Left kidney (tissue), 8 donors: ENCODE measurements at places on chromosomes 6 and 20.

DNA sequence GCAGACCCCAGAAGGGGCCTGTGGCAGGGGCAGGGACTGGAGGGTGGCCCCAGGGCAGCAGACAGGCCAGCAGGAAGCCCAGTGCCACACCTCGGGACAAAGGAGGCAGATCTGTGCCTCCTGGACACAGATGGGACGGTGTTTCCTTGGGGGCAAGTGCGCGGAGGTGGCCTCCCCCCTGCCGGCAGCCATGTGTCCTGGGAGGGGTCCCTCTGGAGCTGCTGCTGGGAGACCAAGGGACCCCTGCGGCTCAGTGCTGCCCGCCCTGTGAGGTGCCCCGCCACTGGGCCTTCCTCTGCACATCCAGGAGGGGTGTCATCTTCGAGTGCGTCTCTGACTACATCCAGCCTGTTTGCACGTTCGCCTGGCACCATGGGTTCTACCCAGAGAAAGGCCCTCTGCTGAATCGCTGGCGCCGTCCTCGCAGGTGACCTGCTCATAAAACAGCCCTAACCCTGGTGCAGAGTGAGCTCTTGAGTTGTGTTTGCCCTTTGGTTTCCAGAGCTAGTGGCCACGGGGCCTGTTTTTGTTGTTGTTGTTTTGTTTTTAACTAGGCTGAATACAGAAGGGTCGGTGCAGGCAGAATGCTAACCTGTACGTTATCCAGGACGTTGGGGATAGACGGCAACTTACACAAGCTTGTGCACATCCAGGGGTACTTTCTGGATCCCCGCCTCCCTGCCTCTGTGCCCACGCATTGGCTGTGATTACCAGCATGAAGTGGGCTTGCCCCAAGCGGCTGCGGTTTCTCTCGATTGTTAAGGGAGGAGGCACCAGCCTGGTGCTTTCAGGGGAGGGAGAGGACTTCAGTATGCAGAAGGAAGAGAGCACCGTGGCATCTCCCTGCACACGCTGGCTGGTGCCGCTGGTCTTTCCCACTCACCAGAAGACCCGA, 1.3 kb upstream of the KCNQ2 start:
- no peak for DNase-seq

DNA sequence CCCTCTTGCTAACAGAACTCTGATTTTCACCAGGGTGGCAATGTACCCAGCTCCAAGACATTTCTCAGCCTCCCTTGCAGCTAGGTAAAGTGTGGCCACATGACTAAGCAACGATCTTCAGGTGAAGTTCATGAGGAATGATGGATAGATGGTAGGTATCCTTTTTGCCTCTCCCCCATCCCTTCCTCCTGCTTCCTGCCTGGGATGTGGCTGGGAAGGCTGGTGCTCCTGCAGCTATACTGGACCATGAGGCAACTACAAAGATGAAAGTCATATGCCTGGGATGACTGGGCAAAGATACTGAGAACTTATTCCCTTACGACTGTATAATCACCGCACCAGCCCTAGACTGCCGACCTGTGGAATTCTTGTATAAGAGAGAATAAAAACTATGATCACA, 13.4 kb downstream of the ZNF335 start:
- DNase-seq: no peak

DNA sequence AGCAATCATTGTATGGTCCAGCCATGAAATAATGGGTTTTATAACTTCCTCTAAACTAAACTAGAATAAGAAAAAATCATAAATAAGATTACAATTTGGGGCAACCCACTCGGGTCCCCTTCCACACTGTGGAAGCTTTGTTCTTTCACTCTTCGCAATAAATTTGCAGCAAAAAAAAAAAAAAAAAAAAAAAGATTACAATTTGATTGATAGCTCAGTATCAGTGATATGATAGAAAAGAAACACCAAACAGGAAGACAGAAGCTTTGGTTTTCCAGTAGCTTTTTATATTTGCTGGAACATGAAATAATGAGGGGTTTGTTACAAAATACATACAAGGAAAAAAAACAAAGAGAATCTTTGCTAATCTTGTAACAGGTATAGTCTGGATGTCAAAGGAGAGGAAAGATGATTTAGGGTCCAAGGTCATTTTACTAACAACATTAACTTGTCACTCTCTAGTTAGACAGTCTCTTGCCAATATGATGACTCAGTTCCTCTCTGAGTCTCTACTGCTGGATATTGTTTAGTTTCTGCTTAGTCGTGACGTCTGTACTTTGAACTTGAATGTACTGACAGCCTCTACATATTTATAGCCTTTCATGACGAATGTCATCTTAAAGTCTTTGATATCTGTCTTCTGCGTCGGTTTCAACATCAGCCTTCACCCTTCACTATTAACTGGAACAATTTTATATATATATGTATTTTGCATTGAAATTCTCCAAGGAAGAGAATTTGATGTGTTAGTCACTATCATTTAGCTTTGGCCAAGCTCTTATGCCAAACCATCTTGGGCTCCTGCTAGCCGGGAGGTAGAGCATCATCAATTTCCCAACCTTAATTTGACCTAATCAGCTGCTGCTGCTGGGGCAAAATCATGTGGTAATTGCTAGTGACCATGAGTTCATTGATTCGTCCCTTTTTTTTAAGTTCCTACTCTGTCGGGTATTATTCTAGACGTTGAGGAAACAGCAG, 213.1 kb upstream of the STXBP5 start:
- no peak for DNase-seq

DNA sequence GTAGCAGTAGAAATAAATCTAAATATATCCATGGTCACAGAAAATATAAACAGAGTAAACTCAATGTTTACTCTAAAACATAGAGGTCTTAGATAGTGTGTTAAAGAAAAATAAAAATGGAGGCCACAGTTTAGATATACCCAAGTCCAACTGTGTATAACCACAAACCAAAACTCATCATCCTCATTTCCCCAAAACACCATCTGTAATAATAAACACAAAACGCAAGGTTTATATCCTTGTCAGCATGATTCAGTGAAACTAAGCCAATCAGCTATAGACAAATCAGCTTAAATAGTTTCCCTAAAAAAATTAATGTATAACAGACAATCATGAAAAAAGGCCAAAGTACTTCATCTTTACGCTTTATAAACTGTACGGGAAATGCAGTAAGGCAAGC, 2.7 kb upstream of the HACE1 start:
- DNase-seq: no peak

DNA sequence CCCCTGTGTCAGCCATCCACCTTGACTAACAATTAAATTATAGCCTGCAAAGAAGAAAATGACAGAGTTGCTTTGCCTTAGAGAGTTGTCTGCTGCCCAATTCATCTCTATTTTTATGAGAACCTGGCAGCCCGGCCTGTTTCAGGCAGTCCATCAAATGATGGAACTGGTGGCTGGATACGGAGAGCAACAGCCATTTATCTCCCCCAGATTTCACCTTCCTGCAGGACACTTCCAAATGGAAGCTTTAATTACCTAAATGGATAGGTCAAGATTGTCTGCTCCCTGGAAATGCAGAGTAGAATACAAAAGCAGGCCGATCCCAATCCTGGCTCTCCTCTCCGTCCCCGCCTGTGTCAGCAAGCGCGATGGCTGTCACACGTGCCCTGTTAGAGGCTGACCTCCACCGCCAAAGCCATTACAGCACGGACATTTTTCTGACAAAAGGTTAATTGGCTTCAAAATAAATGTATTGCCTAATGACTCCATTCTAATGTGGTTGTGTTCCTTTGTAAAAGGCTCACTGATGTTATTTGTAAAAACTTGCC, 86.7 kb downstream of the PACRG start:
- no peak for DNase-seq

GRCh38 chr6:125857846-125858245, 67.1 kb downstream of the NCOA7 start:
- no peak for DNase-seq

DNA sequence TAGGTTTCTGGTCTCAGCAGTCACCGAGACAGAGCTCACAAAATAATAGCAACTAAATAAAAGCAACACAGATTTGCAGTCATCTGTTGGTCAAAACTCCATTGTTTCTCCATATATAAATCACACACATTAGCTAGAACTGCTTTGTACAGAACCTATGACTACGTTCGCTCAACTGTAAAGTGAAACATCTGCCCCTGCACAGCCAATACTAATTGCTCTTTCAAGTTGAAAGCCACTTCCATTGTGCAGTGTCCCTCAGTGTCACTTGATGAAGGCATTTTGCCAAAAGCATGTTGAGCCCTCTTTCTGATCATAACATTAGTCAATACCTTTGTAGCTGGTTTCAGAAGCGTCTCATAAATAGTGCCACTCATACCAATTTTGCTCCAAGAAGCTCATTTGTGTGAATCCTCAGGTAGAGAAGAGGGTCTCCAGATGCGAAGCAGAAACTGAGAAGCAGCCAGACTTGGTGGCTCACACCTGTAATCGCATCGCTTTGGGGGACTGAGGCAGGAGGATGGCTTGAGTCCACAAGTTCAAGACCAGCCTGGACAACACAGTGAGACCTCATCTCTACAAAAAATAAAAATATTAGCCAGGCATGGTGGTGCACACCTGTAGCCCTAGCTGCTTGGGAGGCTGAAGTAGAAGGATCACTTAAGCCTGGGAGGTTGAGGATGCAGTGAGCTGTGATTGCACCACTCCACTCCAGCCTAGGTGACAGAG, 68.9 kb downstream of the PERP start:
- no peak for DNase-seq

DNA sequence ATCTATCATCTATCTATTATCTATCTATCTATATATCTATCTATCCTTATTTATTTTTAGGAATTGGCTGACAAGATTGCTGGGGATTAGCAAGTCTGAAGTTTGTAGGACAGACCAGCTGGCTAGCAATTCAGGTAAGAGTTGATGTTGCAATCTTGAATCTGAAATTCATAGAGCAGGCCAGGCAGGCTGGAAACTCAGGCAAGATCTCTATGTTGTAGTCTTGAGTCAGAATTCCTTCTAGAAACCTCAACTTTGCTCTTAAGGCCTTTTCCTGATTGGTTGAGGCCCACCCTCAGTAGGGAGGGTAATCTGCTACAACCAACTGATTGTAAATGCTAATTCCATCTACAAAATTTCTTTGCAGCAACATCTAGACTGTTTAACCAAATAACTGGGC, 19.2 kb downstream of the MAPK13 start:
- DNase-seq: no peak

DNA sequence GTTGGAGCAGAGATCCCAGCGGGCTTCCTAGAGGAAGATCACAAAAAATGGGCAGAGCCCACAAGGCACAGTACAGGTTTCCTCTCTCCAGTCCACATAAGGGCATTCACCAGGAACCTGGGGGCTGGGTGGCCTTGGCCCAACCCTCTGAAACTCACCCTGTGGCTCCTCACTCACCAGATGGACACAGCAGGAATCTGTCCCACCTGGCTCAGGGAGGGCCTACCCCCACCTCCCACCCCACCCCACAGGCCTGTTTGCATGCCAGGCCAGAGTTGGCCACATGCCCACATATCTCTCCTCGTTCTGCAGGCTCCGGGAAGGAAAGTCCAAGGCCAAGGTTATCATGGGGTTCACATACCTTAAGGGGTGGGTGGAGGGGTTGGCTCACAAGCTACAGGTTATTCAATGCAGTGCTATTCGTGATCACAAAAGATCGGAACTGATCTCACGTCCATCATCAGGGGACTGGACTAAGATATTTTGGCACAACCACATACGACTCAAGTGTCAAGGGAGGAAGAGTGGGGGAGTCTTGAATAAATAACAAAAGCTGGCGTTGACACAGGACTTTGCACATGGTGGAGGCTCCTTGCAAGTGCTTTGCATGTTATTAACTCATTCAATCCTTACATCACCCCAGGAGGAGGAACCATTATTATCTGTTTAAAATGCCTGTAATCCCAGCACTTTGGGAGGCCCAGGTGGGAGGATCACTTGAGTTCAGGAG, 13.0 kb downstream of the RIPOR3 start:
- DNase-seq: no peak

GRCh38 chr6:127514773-127515227, 4.3 kb downstream of the MTCL3 start:
- DNase-seq: peak; percentile 47

- DNase-seq: no peak
These were observed 214.5 kb downstream of the TAF4 start for GRCh38 chr20:61850926-61851900.

DNA sequence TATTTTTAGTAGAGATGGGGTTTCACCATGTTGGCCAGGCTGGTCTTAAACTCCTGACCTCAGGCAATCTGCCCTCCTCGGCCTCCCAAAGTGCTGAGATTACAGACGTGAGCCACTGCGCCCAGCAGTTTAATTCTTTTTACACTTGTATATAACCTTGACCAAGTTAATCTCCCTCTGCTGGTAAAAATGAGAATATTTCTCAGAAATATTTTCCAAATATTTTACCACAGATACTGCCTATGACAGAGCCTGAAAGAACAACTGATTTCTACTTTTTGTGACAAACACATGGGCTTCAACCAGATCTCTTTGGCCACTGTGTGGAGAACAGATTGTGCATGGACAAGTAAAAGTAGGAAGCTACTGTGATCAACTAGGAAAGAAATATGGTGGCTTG, 21.2 kb upstream of the NHSL1 start:
- DNase-seq: no peak

GRCh38 chr6:108521616-108522107, 39.1 kb upstream of the FOXO3 start:
- DNase-seq: no peak

- no peak for DNase-seq
These were observed 598 bp downstream of the OGFR start for GRCh38 chr20:62805155-62805710.

DNA sequence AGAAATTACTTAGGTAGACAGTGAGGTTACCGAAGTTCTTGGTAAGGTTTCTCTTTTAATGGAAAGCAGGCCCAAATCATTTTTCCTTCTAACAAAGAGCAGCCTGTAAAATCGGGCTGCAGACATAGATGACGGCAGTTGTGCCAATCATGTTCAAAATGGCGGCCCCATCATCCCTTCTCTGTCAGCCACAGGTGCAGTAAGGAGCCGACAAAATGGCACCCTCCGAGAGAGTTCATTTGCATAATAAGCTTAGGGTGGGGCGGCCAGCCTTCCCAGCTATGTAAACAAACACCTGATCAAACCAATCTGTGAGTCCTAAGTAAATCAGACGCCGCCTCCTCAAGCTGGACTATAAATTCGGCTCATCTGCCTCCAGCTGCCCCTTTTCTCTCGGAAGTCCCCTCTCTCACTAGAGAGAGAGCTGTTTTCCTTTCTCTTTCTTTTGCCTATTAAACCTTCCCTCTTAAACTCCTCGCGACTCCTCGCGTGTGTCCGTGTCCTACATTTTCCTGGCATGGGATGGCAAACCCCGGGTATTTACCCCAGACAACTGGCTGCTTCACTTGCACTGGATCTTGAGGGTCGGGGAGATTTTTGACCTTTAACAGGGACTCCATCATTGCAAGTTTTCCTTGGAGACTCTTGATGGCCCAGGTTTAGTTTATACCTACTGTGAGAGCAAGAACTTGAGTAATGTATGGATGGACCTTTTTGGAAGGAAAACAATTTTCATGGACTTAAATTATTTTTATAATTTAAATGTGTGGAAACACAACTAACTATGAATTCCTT, 8.9 kb upstream of the DDR1 start:
- DNase-seq: no peak

- no peak for DNase-seq
These were observed 129.3 kb upstream of the KCNK16 start for GRCh38 chr6:39451831-39452230.
